Panc1 (cell line): ENCODE measurements at places on chromosomes 1 and 21. TPM values are rescaled to one million over a fixed set of nuclear protein-coding genes. Genes with fewer than 3 reads are reported as not detected.

DNA sequence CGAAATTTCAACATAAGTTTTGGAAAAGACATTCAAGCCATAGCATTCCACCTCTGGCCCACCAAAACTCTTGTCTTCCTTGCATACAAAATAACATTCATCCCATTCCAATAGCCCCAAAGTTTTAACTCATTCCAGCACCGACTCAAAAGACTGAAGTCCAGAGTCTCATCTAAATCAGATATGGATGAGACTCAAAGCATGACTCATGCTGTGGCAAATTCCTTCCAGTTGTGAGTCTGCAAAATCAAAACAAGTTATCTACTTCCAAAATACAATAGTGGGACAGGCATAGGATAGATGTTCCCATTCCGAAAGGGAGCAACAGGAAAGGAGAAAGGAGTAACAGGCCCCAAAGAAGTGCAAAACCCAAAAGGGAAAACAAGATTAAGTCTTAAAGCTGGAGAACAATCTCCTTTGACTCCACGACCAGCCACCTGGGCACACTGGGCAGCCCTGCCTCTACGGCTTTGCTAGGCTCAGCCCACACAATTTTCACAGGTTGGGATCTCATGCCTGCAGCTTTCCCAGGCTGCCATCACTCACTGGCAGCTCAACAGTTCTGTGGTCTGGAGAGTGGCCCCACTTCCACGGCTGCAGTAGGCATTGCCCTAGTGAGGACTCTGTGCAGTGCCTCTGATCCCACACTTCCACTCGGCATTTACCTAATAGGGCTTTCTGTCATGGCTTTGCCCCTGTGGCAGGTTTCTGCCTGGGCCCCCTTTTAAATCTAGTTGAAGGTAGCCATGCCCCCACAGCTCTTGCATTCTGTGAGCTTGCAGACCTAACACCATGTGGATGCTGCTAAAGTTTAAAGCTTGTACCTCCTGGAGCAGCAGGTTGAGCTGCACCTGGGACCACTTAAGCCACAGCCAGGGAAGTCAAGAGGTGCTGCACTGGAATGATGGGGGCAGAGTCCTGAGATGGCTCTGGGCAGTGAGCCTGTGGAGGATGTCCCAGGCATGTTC is 51.0 kb downstream of the RUNX3 start:
- DNase-seq, result no peak
- no peaks in the 10 kb centered on the region for H3K36me3 ChIP-seq
- H3K4me3 ChIP-seq, result no peak overlapping the region
- H3K27me3 ChIP-seq, result peaks cover 6% of the 10 kb centered on the region; the same call in 1 of the 2 replicates
- no peaks in the 10 kb centered on the region for H3K4me1 ChIP-seq

DNA sequence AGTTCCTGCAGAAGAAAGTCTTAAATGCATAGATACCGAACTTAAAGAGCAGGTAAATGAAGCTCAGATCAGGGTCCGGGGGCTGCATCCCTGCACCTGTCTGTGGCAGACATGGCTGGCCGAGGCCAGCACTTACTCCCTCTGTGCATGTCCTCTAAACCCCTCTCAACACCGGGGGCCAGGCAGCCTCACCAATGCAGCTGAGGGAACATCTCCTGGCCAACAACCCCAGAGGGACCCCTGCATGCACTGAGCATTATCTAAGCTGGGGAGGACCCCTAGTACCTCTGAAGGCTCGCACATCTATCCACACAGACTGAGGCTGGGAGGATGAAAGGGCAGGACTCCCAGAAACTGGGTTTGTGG is 18.4 kb downstream of the TTC34 start:
- peaks cover 6% of the 10 kb centered on the region for H3K27me3 ChIP-seq
- no peaks in the 10 kb centered on the region for H3K36me3 ChIP-seq

DNA sequence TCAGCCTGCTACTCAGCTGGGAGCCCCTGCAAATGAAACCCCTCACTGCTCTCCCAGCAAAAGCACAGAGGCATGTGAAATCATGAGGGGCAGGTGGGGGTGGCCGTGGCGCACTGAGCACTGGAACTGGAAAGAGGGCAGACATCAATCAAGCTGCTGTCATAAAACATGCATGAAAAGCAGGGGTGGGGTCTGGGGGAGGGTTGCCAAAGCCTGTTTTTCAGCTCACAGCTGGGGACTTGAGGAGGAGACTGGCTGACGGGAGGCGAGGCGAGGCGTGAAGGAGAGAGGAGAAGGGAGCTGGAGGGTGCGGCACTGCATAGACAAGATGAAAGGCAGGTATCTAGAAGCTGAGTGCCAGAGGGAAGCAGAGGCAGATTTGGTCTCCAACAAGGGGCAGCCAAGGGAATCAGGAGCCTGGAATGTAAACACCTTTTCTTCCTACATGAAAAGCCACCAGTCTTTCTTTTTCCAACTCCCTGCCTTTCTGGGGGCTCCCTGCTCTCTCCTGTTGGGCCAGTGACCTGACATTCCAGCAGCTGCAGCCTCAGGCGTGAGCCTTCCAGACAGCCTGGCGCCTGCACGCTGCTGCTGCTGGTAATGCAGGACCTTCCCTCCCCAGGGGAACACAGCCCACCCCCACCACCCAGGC is 87.0 kb downstream of the NMNAT2 start:
- H3K4me3 ChIP-seq, result no peak overlapping the region
- H3K27ac ChIP-seq, result no peak overlapping the region
- peaks cover 11% of the 10 kb centered on the region for H3K27me3 ChIP-seq
- no peak for DNase-seq
- no peaks in the 10 kb centered on the region for H3K4me1 ChIP-seq

DNA sequence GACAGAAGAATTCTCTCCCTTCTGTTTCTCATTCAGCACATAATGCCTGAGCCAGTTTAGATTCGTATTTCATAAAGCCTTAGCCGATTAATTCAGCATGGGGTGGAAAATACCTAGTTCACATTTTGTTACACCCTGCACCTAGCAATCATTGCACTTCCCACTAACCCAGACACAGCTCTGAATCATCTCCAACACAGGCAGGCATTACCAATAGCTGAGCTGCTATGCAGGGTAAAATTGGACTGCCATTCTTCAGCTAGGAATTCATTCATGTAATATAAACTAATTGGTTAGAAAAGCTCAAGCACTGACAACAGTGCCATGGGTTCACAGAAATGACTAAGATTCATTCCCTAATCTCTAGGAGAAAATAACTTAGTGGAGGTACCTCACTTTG is 26.9 kb upstream of the NKAIN1 start:
- no peaks in the 10 kb centered on the region for H3K27me3 ChIP-seq
- DNase-seq, result no peak
- H3K36me3 ChIP-seq, result peaks cover 41% of the 10 kb centered on the region
- no peak overlapping the region for H3K4me3 ChIP-seq
- no peaks in the 10 kb centered on the region for H3K4me1 ChIP-seq

DNA sequence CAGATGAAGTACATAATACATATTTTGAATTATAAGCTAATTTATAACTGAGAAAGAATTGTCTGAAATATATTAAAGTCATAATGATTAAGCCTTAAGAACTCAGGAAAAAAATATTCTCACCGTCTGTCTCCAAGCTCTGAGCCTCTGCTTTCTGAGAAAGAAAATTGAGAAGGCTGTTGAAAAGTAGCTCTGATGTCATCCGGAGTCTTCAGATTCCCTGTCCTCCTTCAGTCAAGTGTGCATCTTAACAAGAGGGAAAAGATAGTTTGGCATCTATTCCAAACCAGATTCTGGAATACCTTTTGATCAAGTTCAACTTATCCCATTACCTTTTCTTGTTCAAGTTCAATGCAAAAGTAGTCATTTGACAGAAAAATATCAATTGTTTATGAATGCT is 50.6 kb downstream of the NRIP1 start:
- no peak overlapping the region for H3K27ac ChIP-seq
- no peaks in the 10 kb centered on the region for H3K36me3 ChIP-seq
- no peak for DNase-seq

DNA sequence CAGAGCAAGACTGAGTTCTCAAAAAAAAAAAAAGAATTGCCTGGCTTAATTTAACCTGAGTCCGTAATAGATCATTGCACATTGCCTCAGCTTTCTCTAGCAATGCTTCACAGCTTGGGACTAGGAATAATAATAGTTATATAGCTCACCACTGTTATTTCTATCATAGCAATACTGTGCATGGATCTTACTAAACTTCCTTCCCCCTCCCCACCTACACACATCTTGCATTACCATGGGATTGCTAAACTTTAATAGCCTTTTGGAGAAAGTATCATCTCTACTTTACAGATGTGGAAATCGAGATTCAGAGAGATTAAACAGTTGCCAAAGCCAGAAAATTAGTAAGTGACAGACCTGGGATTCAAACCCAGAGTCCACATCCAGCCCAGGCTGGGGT is 99.4 kb downstream of the ATP5PO start:
- no peaks in the 10 kb centered on the region for H3K27me3 ChIP-seq
- H3K27ac ChIP-seq, result no peak overlapping the region
- no peak for DNase-seq
- H3K4me1 ChIP-seq, result no peaks in the 10 kb centered on the region
- peaks cover 6% of the 10 kb centered on the region for H3K36me3 ChIP-seq

DNA sequence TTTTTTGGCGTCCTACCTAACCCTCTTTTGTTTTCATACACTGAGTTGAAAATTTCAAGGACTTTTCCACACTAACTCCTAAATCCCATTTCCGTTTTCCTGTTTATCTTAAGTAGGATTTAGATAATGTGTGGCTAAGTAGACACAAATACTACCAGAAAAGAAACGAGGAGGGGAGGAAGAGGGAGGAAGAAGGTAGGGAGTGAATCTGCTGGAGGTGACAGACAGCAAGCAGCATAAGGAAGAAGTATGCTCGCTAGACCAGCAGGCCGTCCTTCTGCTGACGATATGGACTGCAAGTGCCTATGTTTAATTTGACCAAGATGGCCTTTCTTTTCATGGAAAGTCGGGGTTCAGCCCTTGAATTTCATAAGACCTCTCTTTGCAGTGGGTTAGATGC is 256.9 kb upstream of the RAB4A start:
- H3K36me3 ChIP-seq, result no peaks in the 10 kb centered on the region
- no peak overlapping the region for H3K27ac ChIP-seq
- H3K27me3 ChIP-seq, result no peaks in the 10 kb centered on the region
- H3K4me1 ChIP-seq, result no peaks in the 10 kb centered on the region
- DNase-seq, result no peak
- H3K4me3 ChIP-seq, result no peak overlapping the region

GRCh38 chr1:175690298-175690697 is 53.1 kb downstream of the TNR start:
- H3K36me3 ChIP-seq, result no peaks in the 10 kb centered on the region
- H3K27me3 ChIP-seq, result peaks cover 3% of the 10 kb centered on the region; the same call in 1 of the 2 replicates
- no peak overlapping the region for H3K4me3 ChIP-seq
- no peaks in the 10 kb centered on the region for H3K4me1 ChIP-seq

GRCh38 chr1:91894036-91894761 is 8.2 kb upstream of the TGFBR3 start:
- H3K27ac ChIP-seq, result no peak overlapping the region
- H3K4me3 ChIP-seq, result no peak overlapping the region
- no peak for DNase-seq
- peaks cover 4% of the 10 kb centered on the region; the same call in 1 of the 2 replicates for H3K4me1 ChIP-seq
- H3K36me3 ChIP-seq, result no peaks in the 10 kb centered on the region

DNA sequence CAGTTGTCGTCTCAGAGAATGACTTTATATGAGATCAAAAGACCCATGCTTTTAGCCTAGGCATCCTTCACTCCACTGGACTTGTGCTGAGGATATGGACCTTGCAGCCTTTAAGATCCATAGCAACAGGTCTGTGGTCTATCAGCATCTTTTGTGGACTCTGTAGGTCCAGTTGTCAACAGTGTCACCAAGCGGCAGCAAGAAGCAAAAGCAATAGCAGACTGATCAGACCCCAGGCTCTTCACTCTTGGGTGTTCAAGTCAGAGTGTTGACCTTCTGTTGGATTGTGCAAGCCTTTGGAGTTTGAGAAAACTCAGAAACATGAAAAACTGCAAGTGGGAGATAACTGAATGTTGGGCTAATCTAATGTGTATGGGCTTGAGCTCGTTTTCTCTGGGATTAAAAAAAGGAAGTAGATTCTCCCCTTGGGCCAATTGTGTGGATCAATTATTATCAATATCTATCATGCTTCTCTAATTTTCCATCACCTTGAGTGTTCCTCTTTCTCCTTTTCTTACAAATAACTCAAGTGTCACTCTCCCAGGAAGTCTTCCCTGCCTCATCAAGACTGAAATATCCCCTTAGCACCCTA is 144.2 kb downstream of the LYPLAL1 start:
- no peaks in the 10 kb centered on the region for H3K36me3 ChIP-seq
- no peak for DNase-seq
- H3K27me3 ChIP-seq, result no peaks in the 10 kb centered on the region
- H3K4me1 ChIP-seq, result no peaks in the 10 kb centered on the region
- no peak overlapping the region for H3K4me3 ChIP-seq

GRCh38 chr1:25022361-25023189 is 92.5 kb upstream of the RUNX3 start:
- DNase-seq, result no peak
- H3K27me3 ChIP-seq, result no peaks in the 10 kb centered on the region
- H3K4me3 ChIP-seq, result no peak overlapping the region
- no peaks in the 10 kb centered on the region for H3K36me3 ChIP-seq
- H3K4me1 ChIP-seq, result peaks cover 8% of the 10 kb centered on the region

DNA sequence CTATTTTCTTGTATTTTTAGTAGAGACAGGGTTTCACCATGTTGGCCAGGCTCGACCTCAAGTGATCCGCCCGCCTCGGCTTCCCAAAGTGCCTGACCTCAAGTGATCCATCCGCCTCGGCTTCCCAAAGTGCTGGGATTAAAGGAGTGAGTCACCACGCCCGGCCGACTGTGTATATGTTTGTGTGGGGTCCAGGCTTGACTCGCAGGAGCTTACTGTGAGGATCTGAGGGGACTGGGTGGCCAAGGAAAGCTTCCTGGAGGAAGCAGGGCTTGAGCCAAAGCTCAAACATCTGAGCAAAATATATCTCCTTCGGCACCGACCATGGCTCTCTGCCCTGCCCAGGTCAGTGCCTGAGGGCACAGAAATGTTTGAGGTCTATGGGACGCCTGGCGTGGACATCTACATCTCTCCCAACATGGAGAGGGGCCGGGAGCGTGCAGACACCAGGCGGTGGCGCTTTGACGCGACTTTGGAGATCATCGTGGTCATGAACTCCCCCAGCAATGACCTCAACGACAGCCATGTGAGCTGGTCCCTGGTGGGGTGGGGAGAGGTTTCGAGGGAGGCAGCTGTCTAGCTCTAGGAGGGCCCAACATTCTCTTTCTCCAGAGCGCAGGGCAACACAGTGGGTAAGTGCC is 10.5 kb downstream of the PADI3 start:
- DNase-seq, result no peak
- peaks cover 2% of the 10 kb centered on the region; the same call in 1 of the 2 replicates for H3K4me1 ChIP-seq
- no peak overlapping the region for H3K4me3 ChIP-seq
- no peaks in the 10 kb centered on the region for H3K27me3 ChIP-seq

GRCh38 chr1:21024918-21025317 is 151.8 kb downstream of the EIF4G3 start:
- DNase-seq, result no peak
- no peak overlapping the region for H3K4me3 ChIP-seq
- no peaks in the 10 kb centered on the region for H3K27me3 ChIP-seq
- H3K4me1 ChIP-seq, result peaks cover 20% of the 10 kb centered on the region

GRCh38 chr21:42298237-42298636 is 17.0 kb downstream of the TFF3 start:
- no peak for DNase-seq
- H3K4me3 ChIP-seq, result no peak overlapping the region
- no peak overlapping the region for H3K27ac ChIP-seq

ADAMTS4 gene
- total RNA-seq, result 0.26 TPM

KLHDC8A gene
- 0.31 TPM for total RNA-seq

FCER1G gene
- 0.77 TPM for total RNA-seq

CLDN17 gene
- total RNA-seq, result not detected
